ENCODE measurements at places on chromosomes 3 and 15. TPM values are rescaled to one million over a fixed set of nuclear protein-coding genes. Genes with fewer than 3 reads are reported as not detected.

DNA sequence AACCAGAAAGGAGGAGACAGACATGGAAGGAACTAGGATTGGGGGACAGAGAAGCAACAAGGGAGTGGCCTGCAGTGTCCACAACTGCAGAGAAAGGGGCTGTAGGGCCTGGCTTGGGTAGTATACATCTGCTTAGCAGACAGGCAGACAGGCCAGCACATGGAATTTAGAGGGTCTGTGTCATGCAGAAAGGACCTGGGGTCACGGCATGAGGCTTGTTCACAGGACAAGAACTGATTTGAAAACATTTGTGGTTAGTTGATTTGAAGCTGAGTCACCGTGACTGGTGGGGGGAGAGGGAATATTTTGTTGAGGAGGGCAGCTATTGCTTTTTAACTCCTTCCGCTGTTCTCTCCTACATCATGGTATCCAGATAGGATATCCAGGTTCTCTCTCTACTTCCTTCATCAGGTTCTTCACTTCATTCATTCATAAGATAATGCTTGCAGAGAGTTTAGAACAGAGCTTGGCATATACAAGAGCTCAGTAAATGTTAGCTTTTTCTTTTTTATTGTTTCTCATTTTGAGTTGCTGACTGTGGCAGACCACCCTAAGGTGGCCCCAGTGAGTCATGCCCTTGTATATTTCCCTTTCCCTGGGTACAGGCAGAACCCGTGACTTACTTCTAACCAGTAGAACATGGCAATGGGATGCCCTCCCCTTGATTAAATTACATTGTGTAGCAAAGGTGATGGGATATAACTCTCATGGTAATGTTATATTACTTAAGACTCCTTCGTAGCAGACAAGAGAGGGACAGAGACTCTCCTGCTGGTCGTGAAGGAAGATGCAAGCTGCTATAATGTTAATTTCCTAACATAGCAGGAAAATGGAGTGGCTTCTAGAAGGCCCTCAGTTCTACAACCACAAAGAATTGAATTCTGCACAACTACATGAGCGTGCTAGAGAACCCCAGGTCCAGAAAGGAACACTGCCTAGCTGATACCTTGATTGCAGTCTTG lies 95.0 kb upstream of the NMNAT3 start:
- no peak for DNase-seq
- no peak overlapping the region for H3K4me3 ChIP-seq
- H3K27me3 ChIP-seq, result no peaks in the 10 kb centered on the region
- H3K27ac ChIP-seq, result no peak overlapping the region
- H3K4me1 ChIP-seq, result no peaks in the 10 kb centered on the region

Gene GPR156
- total RNA-seq, result not detected

DNA sequence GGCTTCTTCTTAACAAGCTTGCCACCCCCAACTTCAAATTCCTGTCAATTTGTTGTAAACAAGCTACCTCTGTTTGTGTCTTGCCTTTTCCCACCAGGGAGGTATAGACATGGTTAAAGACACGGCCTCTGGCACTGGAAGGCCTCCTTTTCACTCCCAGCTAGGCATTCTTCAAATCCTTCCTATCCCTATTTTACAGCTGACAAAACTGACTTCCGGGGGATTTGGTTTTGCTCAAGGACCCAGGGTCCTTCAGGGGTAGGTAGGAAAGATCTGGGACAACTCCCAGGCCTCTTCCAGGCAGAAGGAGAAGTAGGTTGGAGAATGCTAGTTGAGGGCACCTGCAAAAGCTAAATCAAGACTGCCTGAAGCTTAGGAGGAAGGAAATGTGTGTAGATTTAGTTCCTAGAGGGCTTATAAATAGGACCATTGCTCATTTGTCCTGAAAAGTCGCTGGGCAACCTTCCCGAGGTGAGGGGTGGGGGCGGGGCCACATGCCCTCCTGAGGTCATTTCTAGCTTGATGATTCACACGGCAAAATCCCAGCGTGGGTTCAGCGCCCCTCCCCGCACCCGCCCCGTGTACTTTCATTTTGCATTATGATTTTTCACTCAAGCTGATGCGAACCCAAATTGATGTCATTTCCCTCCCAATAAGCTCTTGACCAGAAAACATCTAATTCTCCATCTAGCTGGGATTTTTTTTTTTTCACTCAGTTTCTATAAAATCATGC lies 365.5 kb downstream of the SHQ1 start:
- DNase-seq, result peak; percentile 78
- H3K4me3 ChIP-seq, result peak overlapping the region; percentile 35
- H3K27ac ChIP-seq, result peak overlapping the region; percentile 61
- H3K27me3 ChIP-seq, result no peaks in the 10 kb centered on the region
- H3K36me3 ChIP-seq, result no peaks in the 10 kb centered on the region
- H3K4me1 ChIP-seq, result peaks cover 6% of the 10 kb centered on the region

DNA sequence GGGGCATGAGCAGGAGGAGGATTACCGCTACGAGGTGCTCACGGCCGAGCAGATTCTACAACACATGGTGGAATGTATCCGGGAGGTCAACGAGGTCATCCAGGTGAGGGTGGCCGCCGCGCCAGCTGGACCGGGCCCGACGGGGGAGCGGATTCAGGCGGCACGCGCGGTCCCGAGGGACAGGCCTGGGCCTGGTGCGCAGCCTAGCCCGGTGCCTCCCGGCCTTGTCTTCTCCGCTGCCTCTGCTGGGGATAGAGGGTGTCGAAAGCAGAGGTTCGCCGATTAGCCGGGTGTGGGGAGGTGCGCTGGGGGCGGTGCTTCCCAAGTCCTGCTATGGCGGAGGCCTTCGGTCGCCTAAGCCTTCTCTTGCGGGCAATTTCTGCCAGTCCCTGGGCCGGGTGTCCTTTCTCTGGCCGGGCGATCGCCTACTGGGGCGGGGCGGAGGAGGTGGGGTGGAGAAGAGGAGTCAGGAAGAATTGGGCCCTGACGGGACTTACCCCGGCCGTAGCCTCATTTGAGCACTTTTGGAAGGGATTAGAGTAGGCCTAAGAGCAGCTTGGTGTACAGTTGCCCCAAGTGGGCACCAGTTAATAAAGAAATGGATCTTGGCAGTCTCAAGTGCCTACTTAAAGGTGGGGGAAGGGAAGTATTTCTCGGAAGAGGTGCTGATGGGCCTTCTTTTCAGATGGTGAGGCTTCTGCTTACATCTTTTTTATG lies 940 bp downstream of the ARIH1 start:
- peaks cover 11% of the 10 kb centered on the region for H3K36me3 ChIP-seq
- peaks cover 31% of the 10 kb centered on the region for H3K4me1 ChIP-seq
- DNase-seq, result peak; percentile 87
- H3K4me3 ChIP-seq, result peak overlapping the region; percentile 74
- no peaks in the 10 kb centered on the region for H3K27me3 ChIP-seq

- H3K27me3 ChIP-seq, result no peaks in the 10 kb centered on the region
- no peak overlapping the region for H3K4me3 ChIP-seq
These were observed 62.7 kb upstream of the CD47 start for GRCh38 chr3:108153451-108153981.

Gene GOLGA8K
- 0.40 TPM for total RNA-seq

GRCh38 chr3:179348325-179349013 lies 960 bp downstream of the MFN1 start:
- H3K4me3 ChIP-seq, result peak overlapping the region; percentile 75
- DNase-seq, result no peak
- H3K4me1 ChIP-seq, result no peaks in the 10 kb centered on the region

GRCh38 chr3:189921770-189922169 lies 198.9 kb downstream of the P3H2 start:
- no peak for DNase-seq
- H3K4me1 ChIP-seq, result no peaks in the 10 kb centered on the region
- H3K36me3 ChIP-seq, result no peaks in the 10 kb centered on the region
- H3K4me3 ChIP-seq, result no peak overlapping the region
- no peak overlapping the region for H3K27ac ChIP-seq

- no peak overlapping the region for H3K27ac ChIP-seq
- no peaks in the 10 kb centered on the region for H3K27me3 ChIP-seq
- no peaks in the 10 kb centered on the region for H3K36me3 ChIP-seq
- no peak overlapping the region for H3K4me3 ChIP-seq
- DNase-seq, result no peak
These were observed 399.7 kb downstream of the VPS13C start for GRCh38 chr15:61660579-61660978.

- H3K4me3 ChIP-seq, result no peak overlapping the region
- H3K4me1 ChIP-seq, result no peaks in the 10 kb centered on the region
- no peaks in the 10 kb centered on the region for H3K27me3 ChIP-seq
- no peak overlapping the region for H3K27ac ChIP-seq
- no peak for DNase-seq
These were observed 90.1 kb downstream of the PCSK6 start for GRCh38 chr15:101399431-101399830.

DNA sequence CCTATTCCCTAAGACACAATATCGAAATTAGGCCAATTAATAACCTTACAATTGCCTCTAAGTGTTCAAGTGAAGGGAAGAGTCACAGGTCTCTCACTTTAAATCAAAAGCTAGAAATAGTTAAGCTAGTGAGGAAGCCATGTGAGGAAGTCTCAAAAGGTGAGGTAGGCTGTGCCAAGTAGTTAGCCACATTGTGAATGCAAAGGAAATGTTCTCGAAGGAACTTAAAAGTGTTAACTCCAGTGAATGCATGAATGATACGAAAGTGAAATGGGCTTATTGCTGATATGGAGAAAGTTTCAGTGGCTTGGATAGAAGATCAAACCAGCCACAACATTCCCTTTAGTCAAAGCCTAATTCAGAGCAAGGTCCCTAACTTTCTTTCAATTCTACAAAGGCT lies 59.1 kb downstream of the KLF13 start:
- no peak overlapping the region for H3K4me3 ChIP-seq
- DNase-seq, result no peak
- no peaks in the 10 kb centered on the region for H3K36me3 ChIP-seq
- H3K27ac ChIP-seq, result no peak overlapping the region
- peaks cover 26% of the 10 kb centered on the region for H3K4me1 ChIP-seq
- no peaks in the 10 kb centered on the region for H3K27me3 ChIP-seq

DNA sequence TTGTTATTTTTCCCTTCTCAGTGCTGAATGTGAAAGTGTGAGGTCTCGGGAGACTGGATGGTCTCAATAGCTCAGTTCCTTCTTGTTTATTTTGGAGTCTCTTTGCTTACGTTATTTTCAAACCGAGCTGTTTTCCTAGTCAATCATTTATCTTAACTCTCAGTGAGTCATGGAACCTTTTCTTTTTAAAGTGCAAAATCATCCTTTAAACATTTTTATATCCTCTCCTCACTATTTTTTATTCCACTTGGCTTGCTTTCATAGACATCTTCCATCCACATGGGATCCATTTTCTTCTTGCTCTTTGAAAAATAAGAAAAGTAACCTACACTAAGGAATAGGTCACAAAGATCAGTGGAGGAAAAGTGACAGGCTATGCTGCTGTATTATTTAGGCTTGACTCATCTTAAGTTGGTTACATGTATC lies 497.8 kb downstream of the NAALADL2 start:
- H3K4me3 ChIP-seq, result no peak overlapping the region
- DNase-seq, result no peak
- no peaks in the 10 kb centered on the region for H3K4me1 ChIP-seq
- no peaks in the 10 kb centered on the region for H3K36me3 ChIP-seq
- no peak overlapping the region for H3K27ac ChIP-seq

Data from right lobe of liver (tissue), 6 donors.